Retina (tissue), 1 donor: ENCODE measurements at places on chromosomes 1 and 21.

GRCh38 chr1:89557445-89557825 lies 32.8 kb downstream of the LRRC8B start:
- no peak for DNase-seq

GRCh38 chr1:42240966-42241755 lies 76.6 kb upstream of the GUCA2A start:
- DNase-seq: no peak

GRCh38 chr21:33971492-33972013 lies 55.9 kb upstream of the ATP5PO start:
- DNase-seq: no peak

- peak; percentile 40 for DNase-seq
These were observed 75.1 kb upstream of the SIPA1L2 start for GRCh38 chr1:232704694-232705680.

- DNase-seq: no peak
These were observed 152.3 kb downstream of the FCRL5 start for GRCh38 chr1:157399984-157400382.

- DNase-seq: no peak
These were observed 614.1 kb downstream of the NUF2 start for GRCh38 chr1:163935738-163936374.

DNA sequence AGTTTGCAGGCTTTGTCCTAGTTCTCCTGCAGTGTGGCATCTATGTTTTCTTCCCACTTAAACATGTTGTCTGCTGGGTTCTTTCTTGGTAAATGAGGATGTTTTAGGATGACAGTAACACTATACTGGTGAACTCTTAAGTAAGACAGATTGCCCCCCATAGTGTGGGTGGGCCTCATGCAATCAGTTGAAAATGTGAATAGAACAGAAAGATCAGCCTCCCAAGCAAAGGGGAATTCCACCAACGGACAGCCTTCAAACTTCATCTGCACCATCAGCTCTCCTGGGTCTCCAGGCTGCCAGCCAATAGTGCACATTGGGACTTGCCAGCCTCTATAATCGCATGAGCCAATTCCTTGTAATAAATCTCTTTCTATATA lies 10.7 kb upstream of the TARBP1 start:
- no peak for DNase-seq
